ENCODE measurements at places on chromosomes 3 and 15. TPM values are rescaled to one million over a fixed set of nuclear protein-coding genes. Genes with fewer than 3 reads are reported as not detected.

Gene NTRK3
- total RNA-seq = 27.2 TPM

Gene MYRIP
- 2.2 TPM for total RNA-seq

Gene ATP13A5
- not detected for total RNA-seq

Gene POLR2M
- 565 TPM for total RNA-seq

Gene KPNA4
- total RNA-seq = 40.3 TPM

Gene CHST2
- total RNA-seq = 56.3 TPM

Gene GOLGA8T
- total RNA-seq = 1.8 TPM

Gene AHSG
- total RNA-seq = 1.3 TPM

All from metanephros (tissue), 2 donors.